Hepatocyte (in vitro differentiated cells): ENCODE measurements at places on chromosomes 4 and X.
A peak's percentile ranks its signal among the peaks of the same experiment; 100 is the strongest.

DNA sequence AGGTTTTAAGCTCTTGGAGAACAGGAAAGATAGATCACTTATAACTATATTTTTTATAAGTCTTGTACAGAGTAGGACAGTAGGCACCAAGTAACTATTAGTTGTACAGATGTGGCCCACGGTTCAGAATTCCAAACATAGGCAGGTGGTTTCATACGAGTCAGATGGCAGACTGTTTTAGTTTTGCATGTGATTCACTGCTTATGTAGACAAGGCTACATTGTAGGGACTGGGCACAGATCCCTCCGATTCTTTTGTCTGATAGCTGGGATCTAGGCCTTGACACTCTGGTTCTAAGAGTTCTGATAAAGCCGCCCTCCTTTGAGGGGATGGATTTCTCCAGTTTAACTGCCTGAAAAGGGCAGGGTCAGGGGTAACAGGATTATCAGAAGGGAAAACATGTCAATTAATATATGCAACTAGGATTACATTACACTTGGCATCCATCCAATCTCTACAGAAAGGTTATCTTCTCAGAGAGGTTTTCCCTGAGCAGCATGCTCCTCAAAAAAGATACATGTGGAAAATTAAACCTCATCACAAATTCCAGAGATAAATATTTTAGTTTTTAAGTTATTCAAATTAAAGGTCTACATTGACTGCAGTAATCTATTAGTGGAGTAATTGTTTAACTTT lies 87.8 kb downstream of the SPRY1 start:
- DNase-seq: no peak

DNA sequence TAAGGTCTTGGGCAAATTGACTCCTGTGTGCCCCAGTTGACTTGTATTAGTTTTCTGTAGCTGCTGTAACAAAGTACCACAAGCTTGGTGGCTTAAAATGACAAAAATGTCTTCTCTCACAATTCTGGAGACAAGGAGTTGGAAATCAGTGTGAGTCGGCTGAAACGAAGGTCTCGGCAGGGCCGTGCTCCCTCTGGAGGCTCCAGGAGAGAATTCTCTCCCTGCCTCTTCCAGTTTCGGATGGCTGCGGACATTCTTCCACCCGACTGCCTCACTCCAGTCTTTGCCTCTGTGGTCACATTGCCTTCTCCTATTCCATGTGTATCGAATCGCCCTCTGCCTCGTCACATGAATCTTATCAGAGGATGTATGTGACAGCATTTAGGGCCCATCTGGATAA lies 66.0 kb upstream of the PHOX2B start:
- peak; percentile 57 for DNase-seq

DNA sequence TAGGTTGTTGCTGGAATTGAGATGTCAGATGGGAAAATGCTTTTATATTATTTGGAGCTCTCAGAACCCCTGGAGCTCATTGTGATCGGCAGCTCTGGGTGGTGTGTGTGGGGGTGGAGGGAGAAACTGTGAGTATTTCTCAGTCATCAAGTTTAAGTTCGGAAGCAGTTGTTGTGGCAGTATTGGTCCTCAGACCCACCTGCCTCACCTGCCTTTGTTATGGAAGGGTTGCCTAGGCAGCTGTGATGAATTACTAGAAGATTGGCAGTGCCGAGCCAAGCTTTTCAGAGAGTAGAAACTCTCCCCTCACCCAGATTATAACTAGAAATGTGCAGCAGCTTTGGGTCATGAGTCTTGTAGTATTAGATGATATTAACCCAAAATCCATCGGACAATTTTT lies 9.5 kb downstream of the IGSF1 start:
- no peak for DNase-seq

DNA sequence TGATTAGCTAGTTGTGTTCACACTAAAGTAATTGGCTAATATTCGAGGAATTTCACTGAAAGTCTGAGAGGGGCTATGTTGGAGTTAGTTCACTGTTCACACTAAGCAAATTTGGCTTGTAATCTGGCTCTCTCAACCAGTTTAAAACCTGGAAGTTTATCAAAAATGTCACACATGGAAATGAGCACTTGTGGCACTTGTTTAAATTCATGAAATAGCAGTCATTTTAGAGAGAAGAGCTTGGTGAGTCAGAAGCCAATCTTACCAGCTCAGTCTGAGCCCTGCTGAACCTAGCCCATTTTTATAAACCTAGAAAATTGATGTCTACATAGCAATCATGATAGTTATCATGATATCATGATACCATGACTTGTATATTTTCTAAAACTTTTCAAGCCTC lies 90.7 kb upstream of the JADE1 start:
- DNase-seq: no peak

- no peak for DNase-seq
These were observed 1.0 kb upstream of the TLR1 start for GRCh38 chr4:38805530-38806145.

GRCh38 chr4:160318567-160319220 lies 1215.8 kb downstream of the RAPGEF2 start:
- no peak for DNase-seq

- no peak for DNase-seq
These were observed 43.7 kb downstream of the TASL start for GRCh38 chrX:30533835-30534234.

- DNase-seq: no peak
These were observed 2.4 kb downstream of the WDR44 start for GRCh38 chrX:118348186-118348810.

GRCh38 chrX:26511589-26512363 lies 295.8 kb downstream of the MAGEB5 start:
- no peak for DNase-seq

DNA sequence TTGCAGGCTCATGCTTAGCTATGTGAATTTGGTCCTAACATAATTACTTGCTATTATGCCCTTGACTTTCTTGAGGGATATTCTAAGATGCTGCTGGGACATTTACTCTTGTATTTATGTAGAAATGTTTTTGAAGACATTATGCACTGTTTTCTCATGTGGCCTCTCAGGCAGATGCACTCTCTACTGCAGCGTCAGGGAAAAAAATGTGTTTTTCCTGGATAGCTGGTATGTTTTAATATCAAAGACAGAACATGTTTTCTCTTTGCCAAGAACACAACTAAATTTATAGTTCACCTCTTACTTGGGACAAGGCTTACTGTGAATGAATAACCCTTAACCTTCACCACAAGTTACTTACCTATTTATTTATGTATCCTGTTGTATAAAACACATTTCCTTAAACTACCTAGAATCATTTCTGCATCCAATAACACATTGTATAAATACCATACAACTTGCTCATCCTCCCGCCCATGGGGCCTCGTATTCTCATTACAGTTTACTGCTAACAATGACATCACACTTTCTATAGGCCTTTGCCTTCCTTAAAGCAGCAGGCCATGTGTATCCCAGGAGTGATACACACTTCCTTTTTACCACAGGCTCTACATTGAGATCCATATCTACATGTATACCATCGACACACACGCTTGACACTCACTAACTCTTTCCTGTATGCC lies 178.7 kb downstream of the SLIT2 start:
- no peak for DNase-seq

DNA sequence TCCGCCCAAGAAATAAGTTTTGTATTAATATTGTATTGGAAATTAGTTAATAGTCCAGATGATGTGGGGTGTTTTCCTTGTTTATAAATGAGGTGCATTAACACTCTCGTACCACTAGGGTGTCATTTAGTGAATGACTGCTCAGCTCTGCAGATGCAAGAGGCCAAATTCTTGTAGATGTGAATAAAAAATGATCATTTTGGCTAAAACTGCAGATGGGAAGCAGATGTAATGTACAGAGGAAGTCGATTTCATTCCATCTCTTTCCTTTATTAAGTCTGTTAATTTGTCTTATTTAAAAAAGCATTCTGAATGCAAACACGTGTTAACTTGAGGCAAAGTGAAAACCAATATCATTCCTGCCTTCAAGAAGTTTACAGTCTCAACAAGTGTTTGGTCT lies 108.1 kb downstream of the DHX15 start:
- no peak for DNase-seq

GRCh38 chr4:67436742-67437141 lies 108.6 kb downstream of the CENPC start:
- DNase-seq: peak; percentile 50

DNA sequence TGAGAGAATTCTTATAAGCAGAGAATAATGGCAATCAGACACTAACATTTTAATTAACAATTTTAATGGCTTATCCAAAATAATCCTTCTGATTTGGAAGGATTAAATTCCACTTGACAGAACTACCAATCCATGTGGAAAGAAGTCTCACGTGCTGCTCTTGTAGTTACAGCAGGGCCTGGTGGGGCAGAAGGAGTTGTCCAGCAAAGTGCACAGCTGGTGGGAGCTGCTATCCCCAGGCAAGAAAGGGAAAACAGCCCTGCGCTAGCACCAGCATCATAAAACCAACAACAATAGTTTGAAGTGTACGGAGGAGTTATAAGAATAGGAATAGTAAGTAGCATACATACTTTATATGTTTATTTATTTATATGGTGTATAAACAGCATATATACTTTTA lies 127.4 kb upstream of the TRIM2 start:
- no peak for DNase-seq

DNA sequence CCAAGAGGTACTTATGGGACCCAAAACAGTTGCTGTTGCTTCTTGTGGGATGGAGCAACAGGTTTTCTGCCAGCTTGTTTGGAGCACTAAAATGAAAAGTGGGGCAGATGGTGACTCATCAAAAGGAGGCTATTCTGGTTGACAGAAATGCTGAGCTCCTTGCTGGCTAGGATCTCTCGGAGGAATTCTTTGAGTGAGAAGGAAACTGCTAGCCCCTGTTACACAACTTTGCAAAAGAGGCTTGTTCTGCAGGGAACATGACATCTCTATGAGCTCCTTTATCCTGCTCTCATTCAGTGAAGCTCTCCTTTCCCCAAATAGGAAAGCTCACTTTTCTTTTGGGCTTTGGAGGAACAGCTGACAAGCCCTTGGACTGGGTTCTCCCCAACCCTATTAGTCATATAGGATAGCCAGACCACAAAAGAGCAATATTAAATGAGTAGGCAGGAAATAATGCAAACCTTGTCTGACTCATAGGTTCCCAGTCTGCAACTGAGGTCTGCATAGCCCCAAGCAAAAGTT lies 108.3 kb downstream of the CDS1 start:
- no peak for DNase-seq

GRCh38 chrX:15977644-15978043 lies 123.0 kb upstream of the AP1S2 start:
- DNase-seq: no peak

GRCh38 chr4:102531462-102531861 lies 30.3 kb downstream of the NFKB1 start:
- DNase-seq: no peak

DNA sequence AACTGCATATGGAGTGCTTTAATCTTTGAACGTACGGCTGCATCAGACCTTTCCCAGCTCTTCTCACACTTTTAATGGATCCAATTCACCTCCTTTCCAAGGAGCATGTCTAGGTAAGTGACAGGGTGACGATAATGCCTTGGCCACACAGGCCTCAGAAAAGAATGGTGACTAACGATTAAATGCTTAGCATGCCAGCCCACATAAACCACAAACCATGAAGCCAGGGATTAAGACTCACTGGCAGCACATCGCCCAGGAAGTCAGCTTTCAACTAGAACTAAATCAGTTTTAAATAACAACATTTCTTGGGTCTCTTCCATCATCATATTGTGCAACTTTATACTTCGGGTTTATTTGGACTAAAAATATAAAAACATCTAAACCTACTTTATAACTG lies 28.7 kb downstream of the INPP4B start:
- DNase-seq: no peak

DNA sequence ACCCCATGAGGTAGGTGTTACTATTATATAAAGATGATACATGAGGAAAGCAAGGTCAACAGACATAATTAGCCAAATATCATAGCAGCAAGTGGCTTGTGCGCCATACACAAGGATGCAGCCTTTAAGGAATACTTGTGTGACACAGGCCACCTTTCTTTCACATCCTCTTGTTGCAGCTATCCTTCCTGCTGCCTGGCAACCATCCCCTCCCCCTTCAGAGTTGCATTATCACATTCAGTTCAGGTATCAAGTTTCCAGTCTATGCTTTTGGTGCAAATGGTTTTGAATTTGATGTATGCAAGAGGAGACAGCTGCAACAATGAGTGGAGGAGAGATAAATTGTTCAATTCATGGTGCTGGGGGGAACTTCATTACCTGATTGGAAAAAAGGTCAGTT lies 6.4 kb downstream of the ZCCHC18 start:
- no peak for DNase-seq

DNA sequence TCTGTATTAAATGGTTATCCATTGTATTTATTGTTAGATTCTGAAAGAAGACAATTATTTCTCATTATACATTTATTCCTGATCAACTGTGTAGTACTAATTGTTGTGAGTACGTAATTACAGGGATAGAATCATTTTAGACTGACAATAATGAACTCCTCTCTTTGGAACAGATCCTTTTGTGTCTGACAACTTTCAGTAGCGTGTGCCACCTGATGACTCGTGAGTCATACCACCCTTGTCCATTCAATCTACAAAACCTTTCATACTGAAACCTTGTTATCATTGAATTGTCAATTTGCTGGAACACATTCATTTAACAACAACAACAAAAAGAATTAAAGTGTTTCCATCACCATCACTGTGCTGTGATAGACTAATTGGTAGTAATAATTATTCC lies 602.7 kb upstream of the PCDH7 start:
- no peak for DNase-seq

DNA sequence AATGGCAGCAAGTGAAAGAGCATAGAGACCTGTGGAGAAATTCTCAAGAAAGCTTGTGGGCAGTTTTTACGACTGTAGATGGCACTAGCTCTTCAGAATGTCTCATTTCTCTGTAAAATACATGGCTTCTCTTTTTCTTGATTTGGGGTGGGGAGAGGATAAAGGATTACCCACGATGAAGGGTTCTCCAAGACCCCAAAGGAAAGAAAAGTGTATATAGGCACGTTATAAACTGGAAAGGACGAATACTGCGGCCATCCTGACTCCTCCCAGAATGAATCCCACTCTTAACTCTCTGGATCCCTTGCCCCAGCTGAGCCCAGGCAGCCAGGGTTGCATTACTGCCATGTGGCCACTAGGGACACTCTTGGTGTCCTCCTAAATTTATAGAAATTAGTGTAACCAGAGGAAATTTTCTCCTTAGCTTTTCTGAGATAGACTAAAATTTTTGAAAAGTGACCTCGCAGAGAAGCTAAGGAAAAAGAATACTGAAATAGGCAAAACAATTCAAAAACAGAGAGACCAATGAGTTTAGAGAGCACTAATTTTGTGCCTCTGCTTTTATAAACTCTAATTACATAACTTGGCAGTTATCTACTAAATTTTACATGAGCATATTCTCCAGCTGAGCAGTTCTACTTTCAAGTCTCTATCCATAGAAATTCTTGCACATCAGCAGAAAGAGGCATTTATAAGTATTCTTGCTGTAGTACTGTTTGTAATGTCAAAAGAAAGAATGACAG lies 37.8 kb upstream of the PCDH19 start:
- peak; percentile 50 for DNase-seq

- no peak for DNase-seq
These were observed 150.6 kb upstream of the TRPC5 start for GRCh38 chrX:112233164-112233563.

- DNase-seq: no peak
These were observed 598.5 kb upstream of the PITX2 start for GRCh38 chr4:111221371-111221770.

GRCh38 chr4:89486042-89486441 lies 178.4 kb upstream of the GPRIN3 start:
- DNase-seq: peak; percentile 43
